B cell (primary cell): ENCODE measurements at places on chromosomes 11 and 22. TPM values are rescaled to one million over a fixed set of nuclear protein-coding genes. Genes with fewer than 3 reads are reported as not detected.

GRCh38 chr11:15236559-15236958, 121.8 kb downstream of the INSC start:
- DNase-seq: no peak

GRCh38 chr11:2160736-2161259, at the start of gene INS:
Gene INS (minus strand): TSS chr11:2161209. CDS start chr11:2160971, 238 bp downstream.
- no peak for DNase-seq

DNA sequence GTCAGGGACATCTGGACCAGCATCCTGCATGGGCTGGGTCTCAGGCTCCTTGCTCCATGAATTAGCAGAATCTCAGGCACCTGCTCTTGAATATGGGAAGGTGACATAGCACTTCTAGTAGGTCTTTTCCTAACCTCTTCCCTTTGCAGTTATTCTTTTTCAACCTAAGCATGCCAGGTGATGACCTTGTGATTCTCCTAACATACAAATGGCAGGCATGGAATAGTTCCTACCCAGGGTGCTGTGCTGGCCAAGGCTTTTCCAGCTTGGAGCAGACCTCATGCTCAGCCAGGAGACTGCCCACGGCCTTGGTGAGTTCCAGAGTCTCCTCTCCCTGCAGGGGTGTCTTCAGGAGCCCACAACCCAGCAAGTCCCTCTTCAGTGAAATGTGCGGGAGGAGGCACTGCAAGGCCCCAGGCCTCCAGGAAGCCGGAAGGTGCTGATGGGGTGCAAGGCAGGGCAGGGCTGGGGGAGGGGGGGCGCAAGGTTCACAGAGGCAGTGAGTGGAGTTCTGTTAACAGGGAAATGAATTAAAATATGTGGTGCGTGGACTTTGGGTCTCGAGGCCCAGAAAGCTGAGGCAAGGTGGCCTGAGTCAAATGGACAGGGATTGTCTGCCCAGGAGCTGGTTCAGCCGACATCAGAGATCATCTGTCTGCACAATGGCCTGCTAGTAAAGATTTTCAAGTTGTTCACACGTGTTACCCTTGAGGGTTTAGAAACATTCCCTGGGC, 75.9 kb upstream of the SEPTIN5 start:
- no peak for DNase-seq

- peak; percentile 72 for DNase-seq
These were observed 3.1 kb downstream of the APOBEC3G start for GRCh38 chr22:39080052-39080762.

DNA sequence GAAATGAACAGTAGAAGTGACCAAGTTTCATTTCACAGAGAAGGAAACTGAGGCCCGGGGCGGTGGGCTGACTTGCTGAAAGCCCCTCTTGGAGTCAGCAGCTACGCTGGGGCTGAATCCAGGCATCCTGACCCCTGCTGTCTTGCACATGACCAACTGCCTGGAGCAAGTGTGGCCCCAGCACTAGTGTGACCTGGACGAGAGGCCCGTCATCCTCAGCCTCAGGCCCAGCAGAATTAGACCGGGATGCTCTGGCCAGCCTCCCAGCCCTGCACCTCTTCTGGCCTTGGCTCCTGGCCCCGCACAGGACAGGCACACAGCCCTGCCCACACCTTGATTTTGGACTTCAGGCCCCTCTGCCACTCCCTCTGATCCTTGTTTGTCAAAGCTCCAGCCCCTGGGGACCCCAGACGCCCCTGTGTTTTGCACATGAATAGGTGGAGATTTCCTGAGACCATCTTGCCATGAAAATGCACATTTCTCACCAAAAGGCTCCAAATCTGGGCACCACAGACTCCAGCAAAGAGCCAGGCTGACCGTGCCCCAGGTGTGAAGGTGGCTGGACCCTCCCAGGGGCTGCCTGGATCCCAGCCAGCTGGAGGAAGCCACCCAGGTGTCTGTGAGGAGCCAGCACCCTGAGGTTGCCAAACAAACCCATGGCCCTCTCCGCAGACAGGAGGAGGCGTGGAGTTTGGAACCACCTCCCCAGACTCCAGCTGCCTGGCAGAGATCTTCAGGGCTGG, 24.9 kb downstream of the FGF4 start:
- DNase-seq: no peak

- no peak for DNase-seq
These were observed 44.9 kb downstream of the PITPNB start for GRCh38 chr22:27874185-27874584.

DNA sequence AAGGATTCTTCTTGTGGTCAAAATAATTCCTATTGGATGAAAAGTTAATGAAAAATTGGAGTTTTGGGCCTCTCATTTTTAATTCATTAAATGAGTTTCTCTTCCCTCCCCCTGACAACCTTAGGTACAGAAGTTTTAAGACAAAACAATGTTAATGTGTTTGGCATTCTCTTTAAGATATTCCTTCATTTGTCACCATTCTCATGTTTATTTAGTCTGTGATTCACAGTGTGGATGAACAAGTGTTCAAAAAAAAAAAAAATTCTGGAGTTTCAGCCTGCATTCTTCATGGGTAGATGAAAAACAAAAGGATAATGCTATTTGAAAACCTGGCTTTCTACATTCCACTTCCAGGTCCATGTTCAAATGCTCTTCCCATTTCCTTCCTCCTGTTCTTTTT, 172.6 kb upstream of the LUZP2 start:
- no peak for DNase-seq

The NRIP3 gene
- total RNA-seq: 0.56 and 0.59 TPM in 2 replicates

The PKDREJ gene
- total RNA-seq: not detected in 2 replicates
